H54 (cell line): ENCODE measurements at places on chromosomes 7 and 10.
A peak's percentile ranks its signal among the peaks of the same experiment; 100 is the strongest.

- DNase-seq = no peak
Measured at GRCh38 chr10:87696922-87697745, 37.5 kb downstream of the PAPSS2 start.

DNA sequence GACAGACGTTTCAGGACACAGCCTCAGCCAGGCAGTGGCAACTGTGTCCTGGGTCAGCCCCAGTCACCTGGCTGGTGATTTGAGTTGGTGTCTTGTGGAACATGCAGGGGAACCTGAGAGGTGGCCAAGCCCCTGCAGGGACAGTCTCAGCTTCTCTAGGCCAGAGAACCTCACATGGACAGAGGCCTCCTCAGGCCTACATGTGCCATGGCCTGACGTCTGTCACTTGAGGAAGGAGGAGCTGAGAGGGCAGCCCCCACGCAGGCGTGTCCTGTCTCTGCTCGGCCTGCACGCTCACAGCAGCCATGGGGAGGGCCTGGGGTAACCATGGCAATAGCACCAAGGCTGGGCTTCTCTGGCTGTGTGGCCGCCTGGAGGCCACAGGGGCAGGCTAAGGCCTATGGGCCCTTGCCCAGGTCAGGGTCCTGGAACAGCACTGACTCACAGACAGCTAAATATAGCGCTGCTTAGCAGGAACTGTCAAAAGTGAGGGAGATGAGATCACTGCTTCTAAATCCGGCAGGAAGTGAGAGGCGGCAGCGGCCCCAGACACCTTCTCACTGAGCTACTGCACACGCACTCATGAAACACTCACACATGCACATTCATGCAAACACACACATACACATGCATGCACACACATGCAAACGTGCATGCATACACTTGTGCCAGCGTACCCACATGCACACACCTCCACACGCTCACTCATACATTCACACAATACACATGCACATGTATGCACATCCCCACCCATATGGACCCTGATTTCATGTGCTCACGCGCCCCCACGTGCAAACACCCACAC lies 57.0 kb downstream of the YKT6 start:
- DNase-seq = peak; percentile 98

DNA sequence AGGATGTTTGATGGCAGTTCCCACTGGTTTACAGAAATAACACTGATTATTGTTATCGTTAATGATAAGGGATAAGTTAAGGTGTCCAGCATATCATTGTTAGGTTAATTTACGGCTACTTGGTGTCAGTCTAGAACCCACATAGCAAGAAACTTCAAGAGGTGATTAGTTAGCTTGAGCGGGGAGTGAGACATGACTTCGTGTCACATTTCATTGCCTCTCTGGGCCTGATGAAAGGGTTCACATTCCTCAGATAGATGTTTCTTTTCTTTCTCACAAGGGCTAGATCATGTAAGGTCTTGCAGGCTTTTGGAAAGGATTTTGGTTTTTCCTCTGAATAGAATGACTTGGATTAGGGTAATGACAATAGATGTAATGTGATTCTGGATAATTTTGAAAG lies 26.7 kb downstream of the WAC start:
- no peak for DNase-seq

- no peak for DNase-seq
Measured at GRCh38 chr10:67839951-67840350, 2.0 kb upstream of the DNAJC12 start.
